ENCODE measurements at places on chromosomes 5 and 9.

GRCh38 chr5:150558088-150558621 lies 50.2 kb downstream of the NDST1 start:
- DNase-seq, result no peak

- DNase-seq, result no peak
Observed at GRCh38 chr5:138623053-138623452, 47.9 kb upstream of the HSPA9 start.

GRCh38 chr5:22560147-22560546 lies 293.0 kb downstream of the CDH12 start:
- DNase-seq, result no peak

DNA sequence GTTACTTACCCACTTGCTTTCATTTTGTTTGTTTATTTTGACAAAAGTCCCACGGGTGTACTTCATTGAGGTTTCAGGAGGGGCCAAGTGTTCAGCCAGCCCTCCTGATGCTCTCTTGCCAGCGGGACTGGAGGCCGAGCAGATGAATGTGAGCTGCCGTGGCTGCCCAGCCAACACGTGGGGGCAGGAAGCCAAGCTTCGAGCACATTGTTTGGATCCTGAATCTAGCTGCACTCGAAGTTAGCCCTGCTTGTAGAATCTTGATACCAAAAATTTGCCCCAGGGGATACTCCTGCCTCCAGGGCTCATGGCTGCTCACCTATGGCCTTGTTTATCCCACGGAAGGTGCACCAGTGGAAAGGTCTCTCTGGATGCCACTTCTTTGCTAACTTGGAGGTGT lies 49.3 kb downstream of the RASGEF1C start:
- no peak for DNase-seq

GRCh38 chr9:94127806-94128205 lies 43.5 kb downstream of the PTPDC1 start:
- DNase-seq, result no peak

DNA sequence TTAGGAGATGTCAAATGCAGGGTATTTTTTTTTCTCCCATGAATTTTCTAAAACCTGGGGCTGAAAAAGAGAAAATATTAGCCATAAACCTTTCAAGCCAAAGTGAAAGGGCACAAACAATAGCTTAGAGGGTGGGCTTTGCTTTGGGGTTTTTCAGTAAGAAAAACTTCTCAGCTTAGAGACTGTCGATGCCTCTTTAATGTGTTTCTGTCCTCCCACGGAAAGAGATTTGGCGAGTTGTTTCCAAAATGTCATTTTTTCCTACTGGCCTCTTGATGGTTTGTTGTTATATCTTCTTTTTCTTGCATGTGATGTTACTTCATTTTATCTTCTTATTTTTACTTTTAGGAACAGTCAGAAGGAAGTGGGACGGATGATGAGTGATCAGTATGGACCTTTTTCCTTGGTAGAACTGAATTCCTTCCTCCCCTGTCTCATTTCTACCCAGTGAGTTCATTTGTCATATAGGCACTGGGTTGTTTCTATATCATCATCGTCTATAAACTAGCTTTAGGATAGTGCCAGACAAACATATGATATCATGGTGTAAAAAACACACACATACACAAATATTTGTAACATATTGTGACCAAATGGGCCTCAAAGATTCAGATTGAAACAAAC lies 177.3 kb downstream of the SMARCA2 start:
- DNase-seq, result no peak

DNA sequence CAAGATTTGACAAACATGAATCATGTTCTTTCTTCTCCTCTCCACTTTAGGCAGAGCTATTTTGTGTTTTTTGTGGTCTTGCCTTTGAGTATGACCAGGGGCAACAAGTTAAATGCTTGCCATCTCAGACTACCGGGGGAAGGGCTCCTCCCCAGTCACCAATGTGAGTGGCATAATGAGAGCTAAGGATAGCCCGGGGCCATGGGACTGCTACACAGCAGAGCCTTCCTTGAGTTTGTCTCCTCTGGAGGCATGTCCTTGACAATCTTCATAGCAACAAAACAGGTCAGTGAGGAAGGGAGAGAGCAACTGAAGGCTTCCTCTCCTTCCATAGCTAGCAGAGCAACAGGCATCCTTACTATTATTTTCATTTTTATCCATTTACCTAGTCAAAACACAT lies 299.3 kb downstream of the ENC1 start:
- DNase-seq, result no peak
